RPMI7951 (cell line): ENCODE measurements at places on chromosomes 3 and 15. TPM values are rescaled to one million over a fixed set of nuclear protein-coding genes. Genes with fewer than 3 reads are reported as not detected.

The CFAP100 gene
- not detected in 2 replicates for total RNA-seq

The SLTM gene
- total RNA-seq, result 70.5 and 71.6 TPM in 2 replicates

The TGM5 gene
- not detected in 2 replicates for total RNA-seq

The GABRR3 gene
- total RNA-seq, result not detected in 2 replicates

The GOLGA6L4 gene
- total RNA-seq, result 0.68 and 0.72 TPM in 2 replicates
